ENCODE measurements at places on chromosomes 16 and 17.

DNA sequence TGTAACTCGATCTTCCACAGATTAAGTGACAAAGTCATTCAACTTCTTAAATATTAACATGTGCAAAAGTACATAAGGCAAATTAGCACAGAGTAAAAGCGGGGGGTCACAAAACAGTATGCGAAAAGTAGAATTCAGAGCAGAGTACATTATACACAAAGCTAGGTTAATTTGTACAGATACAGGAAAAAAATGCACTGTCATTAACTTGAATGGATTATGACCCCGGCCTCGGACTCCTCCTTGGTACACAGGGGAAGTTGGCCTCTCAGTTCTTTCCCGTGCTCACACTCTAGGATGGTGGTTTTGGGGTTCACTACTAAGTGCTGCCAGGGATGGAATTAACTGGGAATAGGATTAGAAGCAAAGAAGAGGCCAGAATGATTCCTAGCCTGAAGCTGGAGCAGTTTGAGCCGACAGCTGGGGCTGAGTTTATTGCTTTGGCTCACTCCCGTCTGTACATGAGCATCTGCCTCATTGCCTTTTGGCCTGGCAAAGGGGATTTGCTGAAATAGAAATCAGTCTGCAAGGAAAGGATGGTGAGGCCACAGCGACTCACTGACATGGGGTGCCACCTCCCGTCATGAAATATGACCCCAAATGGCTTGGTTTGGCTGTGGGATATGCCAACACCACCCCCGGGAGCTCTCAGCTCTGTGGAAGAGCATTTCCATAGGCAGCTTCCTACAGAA is 23.6 kb downstream of the NTN1 start:
- DNase-seq: no peak

- DNase-seq: peak; percentile 28
These were observed 4.9 kb downstream of the FASN start for GRCh38 chr17:82092995-82093751.

- DNase-seq: no peak
These were observed 4.7 kb downstream of the CDH15 start for GRCh38 chr16:89176147-89176690.

GRCh38 chr17:37527249-37527851 is 37.7 kb downstream of the DUSP14 start:
- no peak for DNase-seq

DNA sequence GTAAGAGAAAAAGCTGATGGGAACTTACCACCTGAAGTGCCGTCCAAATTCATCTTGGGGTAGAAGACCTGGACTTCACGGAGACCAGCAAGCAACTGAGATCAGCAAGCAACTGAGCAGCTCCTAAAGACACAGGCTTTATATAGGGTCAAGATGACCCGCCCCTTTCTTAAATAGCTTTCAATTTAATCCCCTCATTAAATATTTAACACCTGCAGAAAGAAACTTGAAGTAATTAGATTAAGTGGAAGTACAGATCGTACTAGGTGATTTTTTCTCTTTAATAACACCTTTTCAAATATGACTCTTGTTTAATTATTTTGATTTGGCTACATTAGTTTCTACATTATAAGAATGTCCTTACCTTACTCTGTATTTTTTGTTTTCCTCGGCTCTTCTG is at the start of gene CPHXL:
TSS of gene CPHXL (minus strand) at position 101 of the 400 bp plus-strand sequence. CDS start at position 53, 48 bp downstream.
- DNase-seq: no peak

GRCh38 chr16:47970291-47970931 is 185.4 kb downstream of the ABCC12 start:
- DNase-seq: no peak

DNA sequence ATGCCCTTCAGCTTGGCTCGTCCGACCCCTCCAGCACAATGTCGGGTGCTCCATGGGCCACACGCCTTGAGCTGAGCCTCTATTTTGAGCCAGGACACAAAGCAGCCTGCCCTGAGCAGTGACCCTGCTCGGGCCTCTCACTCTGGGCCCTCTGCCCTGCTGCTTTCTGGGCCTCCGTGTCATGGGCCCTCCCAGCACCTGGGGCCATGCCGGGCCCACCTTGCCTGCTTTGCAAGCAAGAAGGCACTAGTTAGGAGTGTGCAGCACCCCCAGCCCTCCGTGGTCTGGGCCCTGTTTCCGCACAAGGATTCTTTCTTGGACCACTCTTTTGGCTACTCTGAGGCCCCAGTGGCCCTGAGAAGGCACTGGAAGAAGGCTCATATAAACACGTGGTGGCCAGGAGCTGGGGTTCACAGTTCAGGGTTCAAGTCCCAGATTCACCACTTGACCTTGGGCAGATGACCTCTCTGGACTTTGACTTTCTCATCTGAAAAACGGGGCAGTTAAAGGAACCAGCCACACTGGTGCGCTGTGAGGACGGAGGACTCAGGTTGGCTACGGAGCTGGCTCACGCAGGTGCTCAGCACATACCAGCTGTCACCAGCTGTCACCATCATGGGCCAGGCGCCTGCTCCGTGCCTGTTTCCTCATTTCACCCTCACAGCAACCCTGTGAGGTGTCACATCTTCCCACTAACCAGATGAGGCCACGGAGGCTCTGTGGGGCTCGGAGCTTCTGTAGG is 166.0 kb upstream of the GSE1 start:
- DNase-seq: no peak

DNA sequence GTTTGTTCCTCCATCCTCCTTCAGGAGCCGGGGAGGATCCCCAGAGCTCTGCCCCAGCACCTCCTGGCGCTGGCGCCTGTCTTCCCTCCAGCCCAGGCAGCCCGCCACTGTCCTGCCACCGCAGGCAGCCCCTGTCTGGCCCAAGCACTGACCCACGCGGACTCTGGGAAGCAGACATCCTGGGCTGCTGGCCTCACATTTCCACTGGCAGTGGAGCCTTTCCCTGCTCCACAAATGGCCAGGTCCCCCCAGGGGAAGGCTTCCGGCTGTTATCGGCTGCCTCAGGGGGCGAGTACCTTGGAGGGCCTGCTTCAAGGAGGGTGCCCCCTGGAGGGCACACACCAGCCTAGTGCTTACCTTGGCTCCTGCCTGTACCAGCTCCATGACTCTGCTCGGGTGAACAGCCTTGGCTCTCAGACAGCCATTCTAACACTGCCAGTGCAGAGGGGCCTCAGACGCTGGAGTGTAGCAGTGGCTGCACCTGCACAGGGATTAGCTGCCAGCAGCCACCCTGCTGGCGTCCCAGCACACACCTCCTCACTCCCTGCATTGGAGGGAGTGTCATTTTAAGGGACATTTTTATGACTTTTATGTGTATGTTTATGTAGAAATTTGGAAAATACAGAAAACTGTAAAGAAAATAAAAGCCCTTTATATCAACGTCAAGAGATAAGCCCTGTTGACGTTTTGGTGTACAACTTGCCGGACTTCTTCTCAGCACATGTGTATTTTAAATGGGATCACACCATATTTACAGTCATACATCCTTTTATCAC is 21.0 kb downstream of the ACE start:
- DNase-seq: no peak

DNA sequence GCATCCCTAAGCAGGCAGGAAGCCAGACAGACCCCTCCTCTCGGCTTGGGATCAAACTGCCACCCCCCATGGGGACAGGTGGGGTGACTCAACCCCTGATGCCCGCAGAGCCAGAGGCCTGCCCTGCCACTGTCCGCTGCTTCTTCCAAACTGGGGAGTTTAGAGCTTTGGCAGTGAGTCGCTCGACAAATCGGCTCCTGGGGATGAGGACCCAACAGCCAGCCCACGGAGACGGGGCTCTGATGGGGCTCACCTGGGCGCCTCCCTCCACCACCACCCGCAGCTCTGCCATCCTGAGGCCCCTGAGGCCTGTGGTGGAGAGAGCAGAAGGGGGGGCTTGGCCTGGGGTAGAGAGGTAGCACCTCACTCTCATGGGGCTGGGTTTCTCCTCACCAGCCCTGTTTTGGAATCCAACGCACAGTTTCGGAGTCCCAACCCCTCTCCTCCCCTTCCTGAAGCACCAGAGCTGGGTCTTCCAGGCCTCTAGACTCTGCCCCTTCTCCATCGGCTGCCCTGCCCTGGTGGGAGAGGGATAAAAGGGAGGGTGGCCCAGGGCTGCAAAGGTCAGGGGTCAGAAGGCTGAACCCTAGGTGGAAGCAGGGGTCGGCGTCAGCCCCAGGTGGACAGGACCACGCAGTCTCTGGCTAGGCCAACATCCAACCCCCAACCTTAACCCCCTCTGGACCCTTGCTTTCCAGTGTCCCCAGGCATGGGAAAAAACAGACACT is 5.8 kb downstream of the PRSS22 start:
- DNase-seq: no peak

- no peak for DNase-seq
These were observed 273.2 kb downstream of the C16orf95 start for GRCh38 chr16:87044032-87044382.

- DNase-seq: peak; percentile 43
These were observed 245.9 kb downstream of the XYLT1 start for GRCh38 chr16:17224879-17225281.

DNA sequence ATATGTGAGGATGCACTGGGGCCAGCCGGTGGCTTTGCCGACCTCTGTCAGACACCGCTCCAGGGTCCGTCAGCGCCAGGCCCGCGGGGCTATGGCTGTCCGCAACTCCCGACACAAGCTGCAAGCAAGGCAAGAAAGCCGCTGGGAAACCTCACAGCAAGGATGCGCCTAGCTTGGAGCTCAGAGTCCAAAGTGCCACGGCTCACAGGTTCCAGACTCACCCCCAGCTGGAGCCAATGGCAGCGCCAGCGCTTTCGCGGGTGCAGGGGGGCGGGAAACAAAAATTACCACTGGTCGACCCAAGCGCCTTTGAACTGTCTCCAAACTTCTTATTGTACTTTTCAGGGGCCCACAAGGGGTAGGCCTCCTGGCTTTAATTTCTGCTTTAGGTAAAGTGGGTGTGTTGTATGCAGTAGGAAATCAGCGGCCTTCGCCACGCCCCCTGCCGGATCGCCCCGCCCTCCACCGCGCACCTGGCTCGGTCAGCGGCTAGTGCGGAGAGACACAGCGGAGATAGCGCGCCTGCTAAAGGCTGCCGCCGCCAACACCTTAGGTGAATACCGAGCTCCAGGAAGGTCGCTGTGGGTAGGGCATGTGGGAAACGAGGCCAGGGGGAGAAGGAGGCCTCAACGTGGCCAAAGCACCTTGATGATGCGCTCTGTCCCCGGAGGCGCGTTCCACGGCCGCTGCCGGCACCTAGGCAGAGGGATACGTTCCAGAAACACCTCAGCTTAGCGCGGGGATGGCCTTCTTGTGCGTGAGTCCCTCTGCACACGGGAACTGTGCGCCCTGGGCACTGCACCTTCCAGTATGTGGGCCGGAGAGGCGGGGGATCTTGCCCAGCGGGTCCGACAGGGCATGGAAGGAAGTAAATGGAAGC is 61.0 kb upstream of the RBL2 start:
- DNase-seq: peak; percentile 82

- DNase-seq: no peak
These were observed 228.5 kb upstream of the PMFBP1 start for GRCh38 chr16:72400257-72401083.

DNA sequence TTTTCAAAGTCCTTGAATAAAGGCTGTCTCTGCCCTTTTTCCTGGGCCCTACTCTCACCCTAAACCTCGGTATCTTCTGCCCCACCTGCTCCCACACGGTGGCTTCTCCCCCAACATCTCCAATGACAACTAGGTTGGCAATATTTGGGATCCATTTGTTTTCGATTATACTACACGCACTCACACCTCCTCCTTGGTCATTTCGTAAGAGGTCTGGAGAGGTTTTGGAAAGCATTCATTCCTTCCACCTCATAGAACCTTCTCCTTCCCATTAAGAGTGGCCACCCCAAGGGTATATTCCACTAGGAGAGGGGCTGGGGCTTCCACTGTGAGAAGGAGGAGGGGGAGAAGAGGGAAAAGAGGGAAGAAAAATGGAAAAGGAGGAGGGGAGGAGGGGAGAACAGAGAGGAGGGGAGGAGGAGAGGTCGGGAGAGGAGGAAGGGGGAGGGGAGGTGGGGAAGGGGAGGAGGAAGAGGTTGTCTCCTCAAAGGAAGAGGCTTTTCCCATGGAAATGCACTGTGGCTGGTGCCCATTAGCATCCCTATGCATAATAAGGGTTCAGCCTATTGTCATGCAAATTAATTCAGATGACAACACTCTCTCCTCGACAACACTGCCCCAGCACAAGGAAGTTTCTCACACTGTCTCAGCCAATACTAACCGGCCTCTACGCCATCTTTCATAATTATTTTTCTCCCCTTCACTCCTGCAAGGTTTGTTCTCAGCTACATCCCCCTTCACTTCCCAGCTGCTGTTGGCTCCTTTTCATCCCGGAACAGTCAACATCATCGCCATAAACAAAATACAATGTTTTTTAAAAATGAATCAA is 30.0 kb downstream of the SOX9 start:
- no peak for DNase-seq

GRCh38 chr16:89315791-89316581 is 98.5 kb downstream of the ZNF778 start:
- DNase-seq: peak; percentile 75

- DNase-seq: no peak
These were observed 13.6 kb downstream of the FTO start for GRCh38 chr16:53717577-53717976.

GRCh38 chr16:25888868-25889267 is 197.1 kb downstream of the HS3ST4 start:
- no peak for DNase-seq

DNA sequence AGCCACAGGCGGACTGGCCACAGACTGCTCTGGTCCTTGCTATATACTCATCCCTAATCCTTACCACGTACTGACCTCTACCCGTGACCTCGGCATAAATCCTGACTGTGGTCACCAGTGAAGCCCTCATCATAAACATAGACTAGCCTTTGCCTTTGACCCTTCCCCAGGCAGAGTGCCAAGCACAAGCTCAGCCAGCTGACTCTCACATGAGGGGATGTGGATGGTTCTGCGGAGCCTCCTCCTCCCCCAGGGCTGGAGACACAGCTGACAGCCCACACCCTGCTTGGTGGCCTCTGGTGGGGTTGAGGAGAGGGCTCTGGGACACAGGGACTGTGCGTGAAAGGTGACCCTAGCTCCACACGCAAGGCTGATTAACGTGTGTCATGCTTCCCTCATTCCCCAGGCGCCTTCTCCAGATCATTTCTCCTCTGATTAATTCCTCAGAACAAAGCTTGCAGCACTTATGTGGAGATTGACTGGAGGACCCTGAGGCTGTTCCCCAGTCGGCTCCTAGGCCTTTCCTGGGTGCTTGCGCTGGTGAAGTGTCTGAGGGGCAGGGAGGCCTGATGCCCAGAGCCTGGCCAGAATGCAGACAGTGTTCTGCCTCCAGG is 241.5 kb upstream of the NLRP1 start:
- no peak for DNase-seq

- DNase-seq: peak; percentile 99
These were observed 8.9 kb downstream of the TSR3 start for GRCh38 chr16:1342526-1343427.

GRCh38 chr16:62596584-62596983 is 560.3 kb upstream of the CDH8 start:
- DNase-seq: no peak

- no peak for DNase-seq
These were observed 919.1 kb upstream of the EEF2KMT start for GRCh38 chr16:6016530-6017184.

GRCh38 chr17:37698132-37698910 is 46.5 kb downstream of the HNF1B start:
- DNase-seq: no peak
